ENCODE measurements at places on chromosomes 11 and 22. TPM values are rescaled to one million over a fixed set of nuclear protein-coding genes. Genes with fewer than 3 reads are reported as not detected.

APOBEC3B gene
- polyA plus RNA-seq = not detected

RFPL2 gene
- 6.4 TPM for polyA plus RNA-seq

NLRP14 gene
- polyA plus RNA-seq = 0.07 TPM

PKNOX2 gene
- 2.1 TPM for polyA plus RNA-seq
